Pancreas (tissue), 10 donors: ENCODE measurements at places on chromosomes 11 and 22. TPM values are rescaled to one million over a fixed set of nuclear protein-coding genes. Genes with fewer than 3 reads are reported as not detected.

- DNase-seq, result no peak
Observed at GRCh38 chr22:39773976-39774539, 119.5 kb downstream of the ENTHD1 start.

The CD248 gene
- total RNA-seq, result 2.0 TPM

DNA sequence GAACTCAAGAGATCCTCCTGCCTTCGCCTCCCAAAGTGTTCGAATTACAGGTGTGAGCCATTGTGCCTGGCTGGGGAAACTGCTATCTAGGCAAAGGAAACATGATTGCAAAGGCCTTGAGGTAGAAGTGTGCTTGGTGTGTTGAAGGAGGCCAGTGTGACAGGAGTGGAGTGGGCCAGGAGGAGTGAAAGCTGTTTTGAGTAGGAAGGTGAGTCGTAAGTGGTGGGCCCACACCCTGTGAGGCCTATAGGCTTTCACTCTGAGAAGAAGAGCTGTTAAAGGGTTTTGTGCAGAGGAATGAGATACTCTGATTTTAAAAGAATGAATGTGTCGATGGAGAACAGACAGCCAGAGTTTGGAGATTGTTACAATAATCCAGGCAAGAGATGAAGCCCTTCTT lies 43.4 kb downstream of the WEE1 start:
- no peak for DNase-seq

The TBX10 gene
- total RNA-seq, result not detected

The OR56A1 gene
- not detected for total RNA-seq

The CRYBB2 gene
- total RNA-seq, result not detected

The ATP5MG gene
- 80.0 TPM for total RNA-seq

DNA sequence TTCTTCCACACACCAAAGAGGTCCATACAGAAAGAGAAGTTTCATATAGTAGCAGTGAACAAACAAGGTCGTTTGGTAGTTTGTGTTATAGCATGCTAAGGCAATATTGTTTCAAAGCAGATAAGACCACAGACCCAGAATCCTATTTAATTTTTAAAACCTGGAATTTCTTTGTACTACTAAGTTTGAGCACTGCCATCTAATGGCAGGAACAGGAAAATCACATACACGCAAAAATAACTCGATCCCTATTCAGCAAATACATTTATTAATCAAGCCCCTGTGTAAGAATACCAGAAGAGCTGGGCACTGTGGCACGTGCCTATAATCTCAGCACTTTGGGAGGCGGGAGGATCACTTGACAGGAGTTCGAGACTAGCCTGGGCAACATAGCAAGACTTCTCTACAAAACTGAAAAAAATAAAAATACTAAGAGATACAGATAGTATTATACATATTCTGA lies 2.9 kb upstream of the BTBD10 start:
- no peak for DNase-seq

DNA sequence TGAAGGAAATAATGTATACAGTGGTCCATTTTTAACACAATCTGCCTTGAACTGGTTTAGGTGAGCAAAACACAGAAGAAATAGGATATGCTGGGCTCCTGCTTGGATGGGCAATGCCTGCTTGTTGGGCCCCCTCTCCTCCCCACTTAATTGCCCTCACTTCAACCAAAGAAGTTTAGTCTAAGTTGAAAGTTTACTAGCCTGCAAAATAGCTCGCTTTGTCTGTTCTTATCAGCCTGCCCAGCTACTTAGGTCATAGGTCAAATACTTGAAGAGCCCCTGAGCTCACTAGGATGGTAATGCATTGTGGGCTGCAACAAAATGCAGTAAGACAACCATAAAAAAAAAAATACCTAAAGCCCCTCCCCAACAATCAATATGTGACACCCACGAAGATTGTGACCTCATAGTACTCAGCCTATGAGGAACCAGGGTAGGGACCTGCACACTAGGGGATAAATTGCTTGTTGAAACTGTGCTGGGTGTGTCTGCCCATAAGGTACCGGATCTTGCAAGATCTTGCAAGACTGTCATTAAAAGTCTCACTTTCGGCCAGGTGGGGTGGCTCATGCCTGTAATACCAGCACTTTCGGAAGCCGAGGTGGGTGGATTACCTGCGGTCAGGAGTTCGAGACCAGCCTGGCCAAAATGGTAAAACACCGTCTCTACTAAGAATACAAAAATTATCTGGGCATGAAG lies 10.9 kb downstream of the DRICH1 start:
- no peak for DNase-seq

DNA sequence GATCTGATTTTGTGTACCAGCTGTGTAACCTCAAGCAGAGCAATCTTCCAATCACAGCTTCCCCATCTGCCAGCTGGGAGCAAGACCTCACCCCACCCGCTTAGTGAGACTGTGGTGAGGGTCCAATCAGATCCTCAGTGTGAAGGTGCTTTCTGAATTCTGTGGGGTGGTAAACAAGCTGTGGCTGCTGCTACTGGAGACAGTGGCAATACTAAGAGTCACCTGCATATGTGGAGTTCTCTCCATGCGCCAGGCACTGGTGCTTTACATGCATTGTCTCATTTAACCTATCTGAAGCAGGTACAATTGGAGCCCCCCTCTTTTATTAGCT lies 50.4 kb downstream of the CWC15 start:
- DNase-seq, result no peak

The KIRREL3 gene
- not detected for total RNA-seq

The FOXRED1 gene
- 6.3 TPM for total RNA-seq

The SPON1 gene
- total RNA-seq, result 11.8 TPM

DNA sequence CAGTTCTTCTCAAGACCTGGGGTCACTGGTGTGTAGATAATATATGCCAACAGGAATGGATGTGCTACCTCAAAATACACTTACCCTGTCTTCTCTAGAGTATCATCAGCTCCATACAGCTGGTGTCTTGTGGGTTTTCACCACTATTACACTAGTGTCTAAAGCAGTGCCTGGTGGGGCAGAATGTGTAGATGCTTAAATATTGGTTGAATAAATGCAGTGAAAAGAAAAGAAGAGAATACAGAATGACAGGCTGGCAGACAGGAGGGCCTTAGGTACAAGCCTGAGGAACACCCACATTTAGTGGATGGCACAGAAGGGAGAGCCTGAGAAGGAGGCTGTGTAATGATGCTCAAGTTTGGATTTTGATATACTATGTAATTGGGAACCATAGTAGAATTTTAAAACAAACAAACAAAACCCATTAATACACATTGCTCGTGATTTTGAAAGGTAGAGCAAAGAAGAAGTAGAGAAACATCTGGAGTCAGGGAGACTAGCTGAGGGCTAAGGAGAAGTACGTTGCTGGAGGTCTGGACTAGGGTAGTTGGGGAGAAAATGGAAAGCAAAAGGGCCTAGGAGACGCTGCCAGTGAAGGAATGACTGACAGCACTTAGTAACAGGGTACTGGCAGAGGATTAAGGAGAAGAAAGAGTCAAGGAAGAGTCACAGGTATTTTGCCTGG lies 20.5 kb upstream of the RAG2 start:
- DNase-seq, result no peak

GRCh38 chr11:2578929-2579270 lies 120.9 kb downstream of the KCNQ1OT1 start:
- no peak for DNase-seq

GRCh38 chr11:103928802-103929161 lies 107.7 kb upstream of the DDI1 start:
- no peak for DNase-seq

The CHRM1 gene
- 0.12 TPM for total RNA-seq

DNA sequence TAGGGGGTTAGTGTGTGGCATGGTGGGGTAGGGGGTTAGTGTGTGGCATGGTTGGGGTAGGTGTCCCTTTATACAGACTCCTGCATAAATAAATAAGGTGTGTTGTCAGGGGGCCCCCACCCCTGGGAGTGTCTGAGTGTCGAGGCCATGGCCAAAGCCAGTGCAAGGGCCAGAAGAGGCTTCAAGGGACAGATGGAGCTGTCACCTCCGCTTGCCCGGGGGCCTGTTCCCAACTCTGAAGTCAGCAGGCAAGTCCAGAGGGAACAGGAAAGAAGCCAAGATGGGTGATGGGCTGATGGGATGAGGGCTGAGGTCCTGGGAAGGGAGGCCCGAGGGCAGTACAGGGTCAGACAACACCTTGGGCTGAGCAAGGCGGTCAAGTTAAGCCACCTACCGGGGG lies 997.8 kb downstream of the BRD1 start:
- no peak for DNase-seq

DNA sequence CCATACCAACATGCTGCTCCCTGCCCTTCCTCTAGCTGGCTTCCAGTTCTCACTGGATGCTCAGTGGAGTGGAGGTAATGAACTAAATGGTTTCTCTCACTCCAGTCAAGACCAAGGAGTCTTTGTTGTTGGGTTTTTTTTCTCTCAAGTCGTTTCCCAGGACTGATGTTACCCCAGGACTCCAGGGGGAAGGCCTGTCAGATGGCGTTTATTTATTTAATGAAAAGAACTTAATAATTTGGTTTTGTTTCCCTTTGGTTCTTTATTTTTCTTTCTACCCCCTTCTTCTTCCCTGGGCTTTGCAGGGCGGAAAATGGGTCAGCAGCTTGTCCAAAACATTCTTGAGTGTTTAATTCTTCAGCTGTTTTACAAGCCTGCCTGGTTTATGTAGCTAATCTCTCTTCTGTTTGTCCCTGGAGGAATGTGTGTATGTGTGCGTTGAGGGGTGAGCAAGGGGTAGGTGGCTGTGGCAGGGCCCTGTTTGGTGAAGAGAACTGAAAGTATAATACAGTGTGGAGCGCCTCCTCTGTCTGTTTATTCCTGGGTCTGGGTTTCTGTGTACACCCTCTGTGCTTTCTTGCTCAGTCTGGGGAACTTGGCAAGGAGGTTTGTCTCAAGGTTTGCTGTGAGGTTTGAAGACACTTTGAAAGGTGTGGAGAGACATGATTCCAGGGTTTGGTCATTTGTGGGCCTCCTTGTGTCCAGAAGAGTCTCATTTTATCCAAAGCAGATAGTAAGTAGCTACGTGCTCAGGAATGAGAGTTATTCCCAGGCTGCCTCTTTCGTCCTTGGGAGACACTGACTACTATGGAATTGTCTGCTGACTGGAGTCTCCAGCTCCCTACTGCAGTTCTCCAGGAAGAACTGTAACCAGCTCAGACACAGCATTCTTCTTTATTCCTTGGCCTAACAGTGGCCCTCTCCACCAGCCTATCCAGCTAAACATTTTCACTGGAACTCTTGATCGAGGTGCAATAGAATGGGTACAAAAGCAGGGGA lies 175.5 kb downstream of the ADAMTS15 start:
- no peak for DNase-seq

The CDCA5 gene
- total RNA-seq, result 0.51 TPM

The PHF21B gene
- 0.47 TPM for total RNA-seq

DNA sequence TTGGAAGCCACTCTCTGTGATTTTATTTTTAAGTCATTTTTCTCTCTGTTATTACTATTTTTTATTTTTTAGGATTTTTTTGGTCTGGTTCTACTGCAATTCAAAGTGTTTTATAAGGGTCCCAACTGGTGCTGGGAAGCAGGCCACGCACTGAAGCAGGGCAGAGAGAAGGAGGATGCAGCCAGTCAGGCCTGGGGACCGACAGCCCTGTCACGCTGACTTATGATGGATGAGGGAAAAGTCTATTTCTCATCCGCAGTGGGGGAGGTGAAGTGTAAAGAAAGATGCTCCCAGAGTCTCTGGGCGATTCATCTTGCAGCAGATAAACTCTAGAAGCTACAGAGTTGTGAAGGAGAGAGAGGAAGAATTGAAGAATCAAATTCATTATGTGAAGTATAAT lies 191.6 kb downstream of the NTM start:
- no peak for DNase-seq

- no peak for DNase-seq
Observed at GRCh38 chr11:117696540-117696939, 100.5 kb downstream of the DSCAML1 start.

DNA sequence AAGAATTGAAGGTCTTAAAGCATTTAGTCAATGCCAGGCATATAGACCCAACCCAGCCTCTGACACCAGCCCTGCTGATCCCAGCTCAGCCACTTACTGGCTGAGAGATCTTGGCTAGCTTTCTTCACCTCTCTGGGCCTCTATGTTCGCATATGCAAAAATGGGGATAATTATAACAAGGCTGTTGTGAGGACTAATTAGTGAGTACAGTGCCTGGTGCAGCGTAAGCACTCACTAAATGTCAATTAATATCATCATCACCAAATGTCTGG lies 10.5 kb downstream of the CHST1 start:
- DNase-seq, result no peak

DNA sequence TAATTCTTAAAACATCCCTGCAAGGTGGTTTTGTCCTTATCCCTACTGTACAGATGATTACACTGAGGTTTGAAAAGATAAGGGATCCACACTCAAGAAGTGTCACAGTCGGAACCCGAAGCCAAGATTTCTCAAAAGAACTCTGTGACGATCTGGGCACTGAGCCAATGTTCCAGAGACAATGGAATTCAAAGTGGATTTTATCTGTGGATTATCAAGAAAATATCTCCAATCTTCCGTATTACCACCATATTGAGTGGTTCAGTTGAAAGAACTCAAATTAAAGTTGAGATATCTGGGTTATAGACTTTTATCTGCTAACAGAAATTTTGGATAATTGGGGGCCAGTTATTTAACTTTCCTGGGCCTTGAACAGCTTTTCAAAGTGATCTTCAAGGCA lies 100.0 kb upstream of the GRAMD1B start:
- no peak for DNase-seq

The OR2AG1 gene
- not detected for total RNA-seq

GRCh38 chr22:27881421-27881820 lies 37.6 kb downstream of the PITPNB start:
- no peak for DNase-seq

DNA sequence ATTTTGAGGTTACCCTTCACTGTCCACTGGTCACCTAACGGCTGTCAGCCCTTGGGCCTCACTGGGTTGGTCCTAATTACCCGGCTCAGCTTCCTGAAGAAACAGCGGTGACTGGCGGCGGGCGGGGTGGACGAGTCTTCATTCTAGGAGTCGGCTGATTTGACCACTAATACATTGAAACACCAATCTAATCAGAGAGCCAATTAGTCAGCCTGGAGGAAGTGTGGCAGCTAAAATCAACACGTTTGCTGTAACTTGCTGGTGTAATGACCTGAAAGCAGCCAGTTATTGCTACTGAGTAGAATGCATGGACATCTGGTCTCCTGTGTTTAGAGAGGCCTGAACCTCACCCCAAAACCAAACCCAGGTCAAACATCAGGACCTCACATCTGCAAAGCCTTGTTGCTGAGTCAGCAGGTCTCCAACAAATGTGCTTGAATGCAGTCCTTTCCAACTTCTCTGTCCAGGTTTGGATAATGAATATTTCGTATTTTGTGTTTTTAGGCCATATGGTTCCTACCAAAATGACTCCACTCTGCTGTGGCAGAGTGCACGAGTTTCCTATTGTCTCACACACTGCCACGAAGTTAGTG lies 496.4 kb downstream of the BRD1 start:
- DNase-seq, result no peak
